Lung microvascular endothelial cell (primary cell): ENCODE measurements at places on chromosomes 4 and X.

- DNase-seq = no peak
Measured at GRCh38 chrX:13693341-13693961, 4.5 kb downstream of the RAB9A start.

DNA sequence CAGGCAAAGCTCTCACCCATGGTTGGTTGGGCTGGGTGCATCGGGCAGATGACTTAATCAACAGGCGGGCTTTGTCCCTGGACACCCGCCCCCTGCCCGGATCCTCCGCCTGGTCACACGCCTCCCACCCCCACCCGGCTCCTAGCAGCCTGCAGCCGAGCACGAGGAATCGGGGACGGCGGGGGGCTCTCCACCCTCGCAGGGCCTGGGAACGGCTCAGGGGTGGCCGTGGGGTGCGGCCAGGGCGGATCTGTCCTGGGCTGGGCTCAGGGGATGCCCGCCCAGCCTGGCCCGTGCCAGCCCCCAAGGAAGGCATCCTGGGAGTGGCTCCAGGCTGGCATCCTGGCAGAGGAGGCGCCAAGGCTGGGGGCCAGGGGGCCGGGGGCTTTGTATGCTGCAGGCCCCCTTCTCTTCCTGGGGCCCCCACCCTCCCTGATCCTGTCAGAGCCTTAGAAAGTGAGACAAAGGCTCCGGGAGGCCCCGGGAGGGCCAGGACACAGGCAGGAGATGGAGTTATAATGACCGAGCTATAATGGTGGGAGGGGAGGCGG, 32.5 kb upstream of the FGFR3 start:
- no peak for DNase-seq

GRCh38 chr4:105293360-105293759, 146.7 kb downstream of the TET2 start:
- DNase-seq = no peak

DNA sequence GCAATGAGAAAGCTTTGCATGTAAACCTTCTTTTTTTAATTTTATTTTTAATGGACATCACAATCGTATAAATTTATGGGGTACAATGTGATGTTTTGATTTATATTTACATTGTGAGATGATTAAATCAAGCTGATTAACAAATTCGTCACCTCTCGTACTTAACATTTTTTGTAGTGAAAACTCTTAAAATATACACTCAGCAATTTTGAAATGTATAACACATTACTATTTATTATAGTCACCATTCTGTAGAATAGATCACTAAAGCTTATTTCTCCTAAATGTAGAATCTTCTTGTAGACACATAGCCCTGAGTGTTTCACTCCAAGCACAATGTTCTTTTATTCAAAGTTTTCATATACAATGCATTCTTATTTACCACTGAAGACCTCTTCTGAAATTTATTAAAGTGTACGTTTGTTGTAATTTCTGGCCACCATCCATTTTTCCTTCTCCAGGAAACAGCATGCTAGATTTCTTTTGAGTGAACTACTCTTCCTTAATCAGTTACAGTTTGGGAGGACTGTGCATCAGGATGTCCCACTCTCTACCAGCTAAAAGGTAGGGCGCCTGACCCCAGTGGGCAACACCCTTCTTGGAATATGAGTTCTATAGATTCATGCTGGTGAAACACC, 4.4 kb upstream of the RBBP7 start:
- no peak for DNase-seq

DNA sequence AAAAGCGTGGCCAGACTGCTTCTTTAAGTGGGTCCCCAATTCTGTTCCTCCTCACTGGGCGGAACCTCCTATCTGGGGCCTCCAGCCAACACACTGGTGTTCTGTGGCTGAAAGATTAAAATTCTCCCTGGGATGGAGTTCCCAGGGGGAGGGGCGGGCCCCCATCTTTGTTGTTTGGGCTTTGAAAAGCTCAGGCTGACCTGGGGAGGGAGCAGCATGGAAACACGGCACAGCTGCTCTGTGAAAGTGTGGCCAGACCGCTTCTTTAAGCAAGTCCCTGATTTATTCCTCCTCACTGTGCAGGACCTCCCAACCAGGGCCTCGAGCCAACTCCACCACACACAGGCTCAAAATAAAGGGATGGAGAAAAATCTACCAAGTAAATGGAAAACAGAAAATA, 219.5 kb downstream of the TMEM47 start:
- DNase-seq = no peak

DNA sequence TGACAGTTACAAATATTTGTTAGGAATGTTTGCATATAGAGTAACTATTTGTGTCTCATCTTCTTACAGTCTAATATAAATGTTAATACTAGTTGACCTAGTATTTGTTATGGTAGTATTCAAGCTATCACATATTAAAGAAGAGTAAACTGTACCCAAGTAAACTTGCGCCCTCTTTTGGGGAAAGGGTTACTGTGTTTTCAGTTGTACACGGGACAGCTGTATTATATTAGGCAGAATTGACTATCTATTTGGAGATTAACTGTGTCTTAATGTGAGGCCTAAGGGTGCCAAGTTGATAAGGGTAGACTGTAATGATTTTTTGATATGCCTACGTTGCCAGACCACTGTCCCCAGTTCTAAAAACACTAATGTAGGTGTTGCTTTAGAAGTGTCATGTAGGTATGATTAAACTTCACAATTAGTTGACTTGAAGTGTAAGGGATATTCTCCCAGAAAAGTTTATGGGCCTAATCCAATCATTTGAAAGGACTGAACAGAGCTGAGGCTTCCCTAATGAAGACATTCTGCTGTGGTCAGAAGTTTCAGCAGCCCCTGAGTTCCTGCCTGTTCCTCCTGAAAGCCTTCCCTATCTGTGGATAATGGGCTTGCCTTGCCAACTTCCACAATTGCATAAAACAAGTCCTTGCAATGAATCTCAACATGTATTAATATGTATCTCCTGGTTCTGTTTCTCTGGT, 172.8 kb upstream of the CXCL13 start:
- DNase-seq = no peak

DNA sequence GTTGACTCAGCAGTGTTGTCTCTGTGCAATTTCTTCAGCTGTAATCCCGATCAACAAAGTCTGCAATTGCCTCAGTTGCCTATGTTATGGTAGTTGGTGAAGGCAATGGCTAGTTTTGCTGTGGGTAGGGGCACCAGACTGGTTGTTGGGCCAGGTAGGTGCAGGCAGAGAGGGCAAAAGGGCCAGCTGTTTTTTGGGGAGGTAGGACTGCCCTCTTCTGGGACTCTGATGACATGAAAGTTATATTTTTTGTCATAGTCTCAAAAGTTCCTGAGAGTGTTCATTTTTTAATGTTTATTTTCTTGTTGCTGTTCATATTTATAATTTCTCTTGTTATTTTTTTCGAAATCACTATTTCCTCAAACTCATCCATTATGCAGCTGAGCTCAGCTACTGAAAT, 25.1 kb downstream of the DCAF12L2 start:
- DNase-seq = no peak

GRCh38 chr4:56128213-56128612, 179.5 kb downstream of the CEP135 start:
- DNase-seq = peak; percentile 4

- DNase-seq = no peak
Measured at GRCh38 chrX:137915466-137915865, 349.5 kb downstream of the ZIC3 start.

- no peak for DNase-seq
Measured at GRCh38 chrX:8649969-8650368, 82.0 kb downstream of the ANOS1 start.

DNA sequence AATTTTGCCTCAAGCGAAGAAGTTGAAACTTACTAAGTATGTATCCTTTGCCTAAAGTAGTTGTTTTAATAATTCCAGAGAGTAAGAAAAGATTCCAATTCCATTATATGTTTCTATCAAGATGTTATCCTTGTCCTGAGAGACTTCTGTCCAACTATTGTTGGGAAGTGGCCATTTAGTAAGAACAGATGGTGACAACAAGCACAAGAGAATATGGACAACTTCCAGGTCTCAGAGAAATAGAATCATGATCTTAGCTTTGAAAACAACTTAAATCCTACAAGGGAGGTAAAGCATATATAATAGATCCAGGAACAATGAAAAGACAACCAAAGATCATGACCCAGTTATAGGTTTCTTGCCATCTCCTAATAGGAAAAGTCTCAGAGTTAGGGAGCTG, 486.6 kb upstream of the PCDH10 start:
- DNase-seq = no peak

DNA sequence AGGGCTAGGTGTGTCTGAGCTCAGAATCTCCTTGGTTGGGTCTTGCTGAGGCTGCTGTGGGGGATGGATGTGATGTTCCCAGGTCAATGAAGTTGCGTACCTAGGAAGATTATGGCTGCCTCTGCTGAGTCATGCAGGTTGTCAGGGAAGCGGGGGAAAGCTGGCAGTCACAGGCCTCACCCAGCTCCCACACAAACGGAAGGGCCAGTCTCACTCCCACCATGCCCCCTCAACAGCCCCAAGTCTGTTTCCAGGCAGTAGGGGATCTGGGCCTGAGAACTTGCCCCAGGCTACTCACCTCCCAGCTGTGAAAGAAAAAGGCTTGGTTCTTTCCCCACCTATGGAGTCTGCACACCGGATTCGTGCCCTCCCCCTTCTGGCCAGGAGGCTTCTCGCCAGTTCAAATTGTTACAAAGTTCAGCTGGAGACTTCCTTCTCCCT, 72.9 kb downstream of the WDR44 start:
- no peak for DNase-seq

GRCh38 chrX:41522671-41523070, 75.5 kb downstream of the NYX start:
- DNase-seq = no peak

GRCh38 chrX:2811271-2811670, 17.5 kb upstream of the GYG2 start:
- no peak for DNase-seq

DNA sequence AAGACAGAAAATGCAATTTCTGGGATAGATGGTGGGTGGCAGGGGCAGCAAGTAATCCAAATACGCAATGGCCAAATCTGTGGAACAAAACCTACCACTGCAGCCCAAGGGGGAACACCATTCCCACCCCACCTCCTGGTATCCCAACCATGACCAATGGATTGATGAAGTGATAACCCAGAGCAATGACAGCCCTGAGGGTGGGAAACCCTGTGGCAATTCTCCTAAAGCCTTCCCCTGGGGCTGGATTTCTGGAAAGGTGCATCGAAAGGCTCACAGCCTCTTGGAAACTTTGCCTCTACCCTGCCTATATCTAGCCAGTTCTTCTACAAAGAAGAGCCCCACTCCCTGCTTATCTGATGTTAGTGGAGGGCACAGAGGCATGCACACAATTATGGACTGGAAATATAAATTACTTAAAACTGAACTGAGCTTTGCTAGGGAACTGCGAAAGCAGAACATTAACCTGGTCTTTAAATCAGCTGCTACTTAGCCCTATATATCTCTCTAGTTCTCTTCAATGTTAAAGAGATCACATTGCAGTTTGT, 59.9 kb upstream of the TXK start:
- DNase-seq = no peak

DNA sequence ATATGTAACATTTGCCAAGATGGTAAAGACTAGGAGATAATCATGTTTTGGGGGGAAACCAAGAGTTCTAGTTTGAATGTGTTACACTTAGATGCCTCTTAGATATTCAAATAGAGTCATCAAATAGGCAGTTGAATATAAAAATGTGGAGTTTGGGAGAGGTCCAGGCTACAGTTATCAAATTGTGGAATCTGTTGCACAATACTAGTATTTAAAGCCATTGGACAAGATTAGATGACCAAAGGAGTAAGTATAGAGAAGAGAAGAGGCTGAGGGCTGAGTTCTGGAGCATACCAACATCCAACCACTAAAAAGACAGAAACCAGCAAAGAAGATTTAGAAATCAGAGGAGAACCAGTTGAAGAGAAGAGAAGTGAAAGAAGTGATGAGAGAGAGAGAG, 72.7 kb downstream of the NAA11 start:
- no peak for DNase-seq

- no peak for DNase-seq
Measured at GRCh38 chr4:4533461-4534169, 8.2 kb downstream of the STX18 start.

DNA sequence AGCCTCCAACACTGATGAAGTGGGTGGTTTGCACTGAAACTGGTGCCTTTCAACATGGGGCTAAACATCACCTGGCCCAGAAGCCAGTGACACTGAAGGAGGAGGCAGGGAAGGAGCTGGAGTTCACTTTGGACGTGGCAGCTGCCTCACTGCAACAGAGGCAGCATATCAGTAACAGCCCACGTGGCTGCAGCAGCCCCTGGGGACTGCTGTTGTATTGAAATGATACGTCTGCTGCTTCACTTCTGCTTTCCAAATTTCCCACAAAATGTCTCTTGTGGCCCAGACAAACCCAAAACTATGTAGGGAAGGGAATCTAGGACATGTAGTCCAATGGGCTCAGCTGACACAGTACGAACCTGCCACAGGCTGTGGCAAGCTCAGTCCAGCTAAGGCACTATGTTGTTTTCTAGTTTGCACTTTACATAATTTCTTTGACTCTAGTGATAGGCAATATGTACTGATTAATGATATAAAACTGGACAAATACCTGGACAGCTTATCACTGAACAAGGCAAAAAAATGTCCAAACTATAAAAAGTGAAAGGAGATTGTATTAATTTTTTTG, 84.7 kb upstream of the RAPGEF2 start:
- no peak for DNase-seq

GRCh38 chr4:153566631-153567150, 100.5 kb downstream of the TMEM131L start:
- no peak for DNase-seq

- no peak for DNase-seq
Measured at GRCh38 chrX:121869876-121870477, 822.6 kb downstream of the GLUD2 start.

- DNase-seq = peak; percentile 86
Measured at GRCh38 chrX:136130931-136131833, 16.2 kb upstream of the FHL1 start.

GRCh38 chr4:46016306-46016705, 107.5 kb downstream of the GABRG1 start:
- peak; percentile 0 for DNase-seq

GRCh38 chr4:7894677-7895181, 44.9 kb downstream of the AFAP1 start:
- DNase-seq = no peak

DNA sequence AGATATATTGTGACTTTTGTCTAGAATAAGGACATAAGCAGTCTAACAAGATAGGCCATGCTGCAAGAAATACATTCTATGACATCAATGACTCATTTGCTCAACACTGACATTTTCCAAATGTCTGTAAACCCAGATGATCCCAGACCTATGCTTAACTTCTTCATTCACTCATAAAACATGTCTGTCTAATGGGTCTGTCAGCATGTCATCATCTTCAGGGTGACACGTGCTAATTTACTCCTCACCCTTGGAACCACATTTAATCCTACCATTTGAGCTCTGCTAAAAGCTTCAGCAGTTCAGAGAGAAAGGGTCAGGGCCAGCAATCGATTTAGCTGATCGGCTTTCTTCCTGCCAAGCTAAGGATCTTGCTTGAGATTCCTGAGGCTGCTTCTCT, 109.4 kb upstream of the MAP3K15 start:
- DNase-seq = no peak

DNA sequence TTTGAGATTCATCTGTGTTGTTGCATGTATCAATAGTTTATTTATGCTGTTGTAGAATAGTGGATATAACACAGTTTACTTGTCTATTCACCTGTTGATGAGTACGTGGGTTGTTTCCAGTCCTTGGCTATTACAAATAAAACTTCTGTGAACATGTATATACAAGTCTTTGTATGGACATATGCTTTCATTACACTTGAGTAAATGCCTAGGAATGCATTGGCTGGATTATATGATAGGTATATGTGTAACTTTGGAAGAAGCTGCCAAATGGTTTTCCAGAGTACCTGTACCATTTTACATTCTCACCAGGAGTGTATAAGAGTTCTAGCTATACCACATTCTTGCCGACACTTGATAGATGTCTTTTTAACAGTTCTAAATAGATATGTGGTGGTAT, 16.5 kb downstream of the ART3 start:
- no peak for DNase-seq

- peak; percentile 17 for DNase-seq
Measured at GRCh38 chr4:143202824-143203223, 18.1 kb downstream of the USP38 start.
